AG04450 (cell line): ENCODE measurements at places on chromosomes 7 and 10.

DNA sequence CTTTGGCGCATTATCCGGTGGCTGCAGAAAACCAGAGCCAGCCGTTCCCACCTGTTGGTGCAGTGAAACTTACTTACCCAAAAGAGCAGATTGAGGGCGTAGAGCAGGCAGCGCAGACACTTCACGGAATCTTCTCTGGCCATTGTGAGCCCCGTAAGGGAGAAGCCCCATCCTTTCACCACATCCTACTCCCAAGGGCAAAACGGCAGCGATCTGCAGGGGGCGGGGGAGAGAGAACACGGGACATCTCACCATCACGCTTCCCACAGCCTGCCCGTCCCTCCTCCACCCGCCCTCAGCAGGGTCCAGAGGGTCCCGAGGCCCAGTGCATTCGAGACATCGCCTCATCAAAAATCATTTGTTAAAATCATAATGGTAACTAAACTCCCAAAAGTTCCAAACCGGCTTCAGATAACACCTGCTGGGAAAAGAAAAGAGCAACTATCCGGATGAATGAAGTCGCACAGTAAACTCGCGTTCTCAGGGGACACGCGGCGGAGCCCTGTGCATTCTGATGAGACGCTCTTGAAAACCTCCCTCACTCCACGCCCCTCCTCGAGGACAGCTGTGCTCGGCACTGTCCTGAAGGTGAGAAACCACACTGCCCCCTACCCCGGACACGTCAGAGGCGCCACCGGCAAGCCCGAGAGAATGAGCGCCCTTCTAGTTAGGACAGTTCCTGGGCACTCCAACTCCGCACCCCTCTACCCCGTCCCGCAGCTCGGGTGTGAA, 1.2 kb downstream of the TSPAN12 start:
- DNase-seq: no peak

GRCh38 chr10:98106531-98106930, 27.9 kb upstream of the R3HCC1L start:
- DNase-seq: no peak

DNA sequence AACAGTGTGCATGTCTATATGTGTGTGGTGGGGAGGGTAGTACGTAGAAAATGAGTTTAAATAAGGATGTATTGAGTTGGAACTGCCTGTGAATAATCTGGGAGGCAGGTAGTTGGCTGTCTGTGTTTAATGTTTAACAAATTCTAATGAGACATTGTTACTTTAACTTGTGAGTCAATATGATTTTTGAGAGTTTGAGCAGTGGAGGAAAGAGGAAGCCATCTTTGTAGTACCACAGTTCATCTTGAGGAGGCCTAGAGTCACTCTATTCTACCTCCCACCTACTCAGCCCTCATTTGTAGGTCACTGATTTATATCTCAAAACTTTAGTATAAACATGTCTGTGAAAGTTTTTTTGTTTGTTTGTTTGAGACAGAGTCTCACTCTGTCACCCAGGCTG, 129.9 kb upstream of the ITGB1 start:
- DNase-seq: no peak

DNA sequence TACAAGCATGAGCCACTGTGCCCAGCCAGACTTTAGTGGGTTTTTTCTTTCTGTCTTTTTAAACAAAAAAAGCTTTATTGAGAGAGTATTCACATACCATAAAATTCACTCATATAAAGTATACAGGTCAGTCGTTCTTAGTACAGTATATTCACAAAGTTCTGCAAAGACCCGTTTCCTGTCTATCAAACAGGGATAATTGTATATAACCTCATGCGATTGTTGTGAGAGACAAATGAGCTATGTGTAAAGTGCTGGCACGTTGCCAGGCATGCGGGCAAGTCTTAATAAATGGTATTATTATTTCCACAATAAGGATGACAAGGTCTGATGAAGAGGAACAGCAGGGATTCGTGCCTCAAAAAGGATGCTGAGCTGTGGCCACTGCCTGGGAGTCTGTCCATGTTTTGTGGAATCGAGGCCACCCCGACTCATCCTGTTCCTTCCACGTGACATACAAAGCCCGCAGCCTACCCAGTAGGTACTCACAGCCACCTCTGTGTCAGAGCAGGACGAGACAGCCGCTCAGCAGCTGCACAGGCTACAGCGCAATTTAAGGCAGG, 51.6 kb downstream of the SMKR1 start:
- DNase-seq: no peak

DNA sequence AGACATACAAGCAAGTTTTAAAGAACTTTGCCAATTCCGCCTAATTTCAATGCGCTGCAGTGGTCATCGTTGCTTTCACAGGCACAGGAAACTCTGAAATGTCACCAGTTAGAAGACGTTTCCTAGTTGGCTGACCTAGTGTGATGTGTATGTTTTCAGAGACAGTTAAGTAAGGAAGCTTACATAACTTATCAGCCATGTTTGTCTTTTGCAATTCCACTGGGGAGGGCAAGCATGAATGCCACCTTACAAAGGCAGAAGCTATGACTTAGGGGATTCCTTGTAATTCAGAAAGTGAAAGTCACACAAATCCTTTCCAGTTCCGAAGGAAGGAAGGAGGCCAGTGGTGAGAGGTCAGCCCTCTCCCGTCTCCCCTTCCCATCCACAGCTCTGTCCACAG, 15.0 kb upstream of the NPS start:
- DNase-seq: no peak

DNA sequence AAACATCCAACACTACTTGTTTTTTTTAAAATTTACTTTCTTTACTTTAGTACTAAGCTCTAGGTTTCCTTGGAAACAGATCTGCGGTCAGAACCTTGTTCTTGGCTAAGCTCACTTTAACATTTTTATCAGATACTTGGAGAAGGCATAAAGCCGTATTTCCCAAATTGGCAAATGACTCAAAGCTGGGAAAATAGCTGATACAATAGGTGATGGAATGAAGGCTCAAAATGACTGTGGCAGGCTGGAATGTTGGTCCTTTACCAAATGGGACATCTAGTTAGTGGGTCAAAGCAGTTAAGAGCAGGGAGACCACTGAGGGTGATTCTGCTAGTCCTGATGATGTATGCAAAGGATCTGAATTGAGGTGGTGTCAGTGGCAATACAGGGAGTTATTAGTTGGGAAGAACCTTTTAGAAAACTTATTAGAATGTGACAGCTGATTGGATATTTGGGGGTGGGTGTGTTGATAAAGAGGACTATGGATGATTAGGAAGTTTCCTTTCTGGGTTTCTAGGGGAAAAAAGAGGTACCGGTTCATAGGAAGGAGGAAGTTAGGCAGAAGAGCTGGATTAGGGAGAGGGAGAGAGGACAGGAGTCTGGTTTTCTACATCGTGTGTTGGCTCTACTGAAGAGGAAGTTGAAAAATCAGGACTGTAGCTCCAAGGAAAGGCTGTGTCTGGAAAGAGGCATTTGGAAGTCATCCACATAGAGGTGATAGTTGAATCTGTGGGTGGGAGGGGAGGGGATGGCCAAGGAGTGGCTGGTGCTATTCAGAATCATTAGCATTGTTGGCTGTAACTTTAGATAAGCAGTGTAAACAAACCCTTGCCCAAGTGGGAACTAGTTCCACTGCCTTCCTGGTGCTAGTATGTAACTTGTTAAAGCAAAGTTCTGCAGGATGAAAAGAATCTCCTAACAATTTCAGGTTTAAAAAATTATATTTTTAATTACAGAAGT, 13.1 kb downstream of the PLCE1 start:
- peak; percentile 36 for DNase-seq

- no peak for DNase-seq
Observed at GRCh38 chr10:99484626-99485581, 47.8 kb upstream of the NKX2-3 start.

DNA sequence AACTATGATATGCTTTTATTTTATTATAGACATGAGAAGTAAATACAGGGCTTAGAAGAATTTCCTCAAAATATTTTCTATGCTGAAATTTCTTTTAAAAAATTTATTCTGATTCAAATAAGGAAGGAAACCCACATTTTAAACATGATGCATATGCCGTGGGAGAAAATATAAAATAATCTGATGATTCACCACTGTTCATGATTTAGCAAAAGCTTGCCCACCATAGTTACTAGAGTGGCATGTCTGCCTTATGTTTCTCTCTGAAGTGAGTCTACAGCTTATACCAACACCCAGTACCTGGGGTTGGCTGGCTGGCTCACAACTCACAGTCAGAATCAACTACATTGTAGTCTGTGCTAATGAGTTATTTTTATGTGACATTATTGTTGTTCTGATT, 102.0 kb downstream of the GNAI1 start:
- DNase-seq: no peak

DNA sequence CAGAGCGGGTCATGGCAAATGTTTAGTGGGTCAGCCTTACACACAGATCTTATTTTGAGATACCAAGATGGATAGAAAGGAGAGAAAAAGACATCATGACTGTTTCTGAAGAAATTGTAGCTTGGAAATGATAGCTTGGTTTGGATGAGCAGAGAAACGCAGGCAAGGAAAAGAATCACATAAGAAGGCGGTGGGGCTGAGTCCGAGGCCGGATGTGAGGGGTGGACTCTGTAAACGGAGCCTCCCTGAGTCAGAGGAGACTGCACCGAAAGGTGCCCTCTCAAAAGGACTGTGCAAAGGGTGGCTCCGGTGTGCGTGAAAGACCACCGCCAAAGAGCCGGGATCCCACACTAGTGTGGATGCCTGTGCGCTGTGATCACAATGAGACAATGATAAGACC, 53.7 kb downstream of the ADARB2 start:
- no peak for DNase-seq

GRCh38 chr10:35194906-35195305, 68.3 kb downstream of the CREM start:
- DNase-seq: peak; percentile 21

GRCh38 chr7:14583518-14583917, 319.0 kb downstream of the DGKB start:
- no peak for DNase-seq

GRCh38 chr10:49310901-49311554, 12.1 kb downstream of the C10orf71 start:
- no peak for DNase-seq

- DNase-seq: no peak
Observed at GRCh38 chr10:95394161-95394880, 103.5 kb upstream of the PDLIM1 start.

GRCh38 chr10:132058793-132059759, 6.7 kb upstream of the JAKMIP3 start:
- no peak for DNase-seq

GRCh38 chr7:139047970-139048369, 12.1 kb upstream of the ZC3HAV1L start:
- DNase-seq: no peak

DNA sequence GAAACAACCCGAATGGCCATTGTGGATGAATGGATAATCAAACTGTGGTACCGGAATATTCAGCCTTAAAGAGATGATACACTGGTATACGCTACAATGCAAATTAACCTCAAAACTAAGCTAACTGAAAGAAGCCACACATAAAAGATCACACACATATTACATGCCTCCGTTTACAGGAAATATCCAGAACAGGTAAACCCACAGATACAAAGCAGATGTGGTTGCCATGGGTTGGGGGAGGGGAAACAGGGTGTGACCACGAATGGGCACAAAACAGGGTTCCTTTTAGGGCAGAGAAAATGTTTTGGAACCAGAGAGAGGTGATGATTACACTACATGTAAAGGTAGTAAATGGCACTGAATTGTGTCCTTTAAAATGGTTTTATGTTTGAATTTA, 16.6 kb downstream of the ESYT2 start:
- DNase-seq: no peak

GRCh38 chr10:61096056-61096455, 152.1 kb upstream of the RHOBTB1 start:
- DNase-seq: no peak

GRCh38 chr10:107094824-107095522, 69.5 kb downstream of the SORCS1 start:
- no peak for DNase-seq

GRCh38 chr10:10527861-10528562, 489.7 kb upstream of the CELF2 start:
- DNase-seq: no peak

DNA sequence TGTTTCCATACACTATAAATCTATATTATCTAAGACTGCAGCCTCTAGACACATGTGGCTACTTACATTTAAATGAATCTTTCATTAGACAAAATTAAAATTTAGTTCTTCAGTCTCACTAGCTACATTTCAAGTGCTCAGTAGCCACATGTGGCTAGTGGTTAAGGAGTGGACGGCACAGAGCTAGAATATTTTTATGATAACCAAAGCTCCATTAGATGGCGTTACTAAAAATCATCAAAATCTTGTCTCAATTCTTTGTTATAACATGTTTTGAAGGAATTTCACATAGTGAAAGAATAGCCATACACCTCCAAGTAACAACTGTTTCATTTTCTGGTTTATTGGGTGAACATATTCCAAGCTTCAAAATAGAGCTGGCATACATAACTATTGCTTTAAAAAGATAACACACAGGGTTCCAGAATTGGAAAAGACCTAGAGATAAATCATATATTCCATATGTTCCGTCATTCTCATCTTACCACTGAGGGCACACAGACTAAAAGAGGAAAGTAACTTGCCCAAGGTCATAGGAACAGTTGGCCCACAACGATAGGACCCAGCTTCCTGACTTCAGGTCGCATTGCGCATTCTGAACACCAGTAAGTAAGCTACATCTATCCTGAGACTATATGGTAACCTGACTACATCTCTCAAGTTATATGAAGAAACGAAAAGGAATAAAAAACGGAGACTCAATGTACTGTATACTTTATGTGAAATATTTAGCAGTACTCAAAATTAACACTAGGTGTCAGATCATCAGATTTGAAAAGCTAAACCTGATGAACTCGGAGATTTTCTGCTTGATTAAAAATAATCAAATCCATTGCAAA, 66.6 kb downstream of the CAV1 start:
- no peak for DNase-seq
